ENCODE measurements at places on chromosomes 13 and 19.

DNA sequence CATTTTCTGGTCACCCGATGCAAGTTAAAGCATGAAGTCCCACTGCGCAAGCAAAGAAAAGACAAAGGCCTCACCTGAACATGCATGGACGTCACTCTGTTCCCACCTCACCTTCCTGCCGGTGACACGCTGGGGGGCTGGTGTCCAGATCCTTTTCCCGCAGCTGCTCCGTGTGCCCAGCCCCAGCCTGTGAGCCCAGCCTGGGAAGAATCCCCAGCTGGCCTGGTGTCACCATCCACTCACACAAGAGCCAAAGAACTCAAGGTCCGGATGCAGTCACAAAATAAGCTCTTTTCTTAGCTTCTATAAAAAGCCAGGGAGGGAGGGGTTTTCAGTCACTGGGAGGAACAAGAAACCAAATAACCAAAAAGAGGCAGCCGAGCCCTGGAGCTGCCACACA is 249.9 kb downstream of the COL4A1 start:
- no peak for DNase-seq

- no peak for DNase-seq
These were observed 557.2 kb downstream of the DCT start for GRCh38 chr13:93922063-93922855.

GRCh38 chr13:75511051-75511625 is 26.5 kb downstream of the COMMD6 start:
- DNase-seq = no peak

GRCh38 chr13:23105051-23105450 is 75.7 kb upstream of the SGCG start:
- DNase-seq = no peak
